ENCODE measurements at places on chromosomes 11 and 22. TPM values are rescaled to one million over a fixed set of nuclear protein-coding genes. Genes with fewer than 3 reads are reported as not detected.
A peak's percentile ranks its signal among the peaks of the same experiment; 100 is the strongest.

The VSIG10L2 gene
- polyA plus RNA-seq: not detected

The GRAMD1B gene
- polyA plus RNA-seq: 18.2 TPM

The KRTAP5-6 gene
- polyA plus RNA-seq: not detected

The GPHA2 gene
- 0.99 TPM for polyA plus RNA-seq

The MS4A3 gene
- not detected for polyA plus RNA-seq

The TSGA10IP gene
- not detected for polyA plus RNA-seq

The FADS3 gene
- 20.5 TPM for polyA plus RNA-seq

The CCDC188 gene
- polyA plus RNA-seq: 0.54 TPM

DNA sequence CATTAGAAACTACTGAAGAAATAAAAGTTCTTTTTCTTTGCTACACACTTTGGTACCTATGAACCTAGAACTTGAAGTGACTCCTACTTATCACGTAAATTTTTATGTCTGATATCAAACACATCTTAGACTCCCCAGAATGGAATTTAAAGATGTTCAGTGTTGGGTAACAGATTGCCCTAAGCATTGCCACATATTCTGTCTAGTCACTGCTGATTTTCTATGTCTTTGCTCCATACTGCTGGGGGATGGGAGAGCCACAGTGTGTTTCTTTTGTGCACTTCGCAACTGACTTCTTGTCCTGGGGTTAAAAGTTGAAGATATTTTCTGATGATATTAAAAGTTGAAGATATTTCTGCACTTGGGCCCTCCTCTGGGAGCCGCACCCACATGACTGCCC, 19.4 kb upstream of the MYO18B start:
- no peak for DNase-seq

- DNase-seq: no peak
These were observed 949 bp downstream of the MMP11 start for GRCh38 chr22:23773483-23774113.

DNA sequence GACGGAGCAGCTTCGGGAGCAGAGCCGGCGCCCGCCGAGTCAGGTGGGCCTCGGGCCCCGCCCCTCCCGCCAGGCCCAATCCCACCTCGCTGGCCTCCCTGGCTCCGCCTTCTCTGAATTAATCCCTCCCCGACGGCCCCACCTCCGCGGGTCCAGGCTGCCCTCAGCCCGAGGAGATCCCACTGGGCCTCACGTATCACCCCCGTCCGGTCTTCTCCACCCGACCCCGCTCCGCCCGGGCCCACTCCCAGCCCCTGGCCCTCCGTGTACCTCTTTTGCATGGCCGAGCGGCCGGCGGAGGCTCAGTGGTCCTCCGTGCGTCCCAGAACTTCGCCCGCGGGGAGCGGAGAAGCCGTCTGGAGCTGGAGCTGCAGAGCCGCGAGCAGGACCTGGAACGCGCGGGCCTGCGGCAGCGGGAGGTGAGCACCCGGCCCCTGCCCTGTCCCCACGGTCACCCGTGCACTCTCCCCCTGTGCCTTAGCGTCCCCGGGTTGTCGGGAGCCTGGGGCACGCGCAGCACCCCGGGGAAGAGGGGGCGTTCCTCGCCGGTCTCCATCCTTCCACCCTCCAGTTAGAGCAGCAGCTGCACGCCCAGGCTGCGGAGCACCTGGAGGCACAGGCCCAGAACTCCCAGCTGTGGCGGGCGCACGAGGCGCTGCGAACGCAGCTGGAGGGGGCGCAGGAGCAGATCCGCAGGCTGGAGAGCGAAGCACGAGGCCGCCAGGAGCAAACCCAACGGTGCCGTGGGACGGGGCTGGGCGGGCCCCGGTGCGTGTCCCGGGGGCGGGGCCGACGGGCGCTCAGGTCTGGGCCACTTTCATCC, 2.2 kb upstream of the CD151 start:
- peak; percentile 89 for DNase-seq

DNA sequence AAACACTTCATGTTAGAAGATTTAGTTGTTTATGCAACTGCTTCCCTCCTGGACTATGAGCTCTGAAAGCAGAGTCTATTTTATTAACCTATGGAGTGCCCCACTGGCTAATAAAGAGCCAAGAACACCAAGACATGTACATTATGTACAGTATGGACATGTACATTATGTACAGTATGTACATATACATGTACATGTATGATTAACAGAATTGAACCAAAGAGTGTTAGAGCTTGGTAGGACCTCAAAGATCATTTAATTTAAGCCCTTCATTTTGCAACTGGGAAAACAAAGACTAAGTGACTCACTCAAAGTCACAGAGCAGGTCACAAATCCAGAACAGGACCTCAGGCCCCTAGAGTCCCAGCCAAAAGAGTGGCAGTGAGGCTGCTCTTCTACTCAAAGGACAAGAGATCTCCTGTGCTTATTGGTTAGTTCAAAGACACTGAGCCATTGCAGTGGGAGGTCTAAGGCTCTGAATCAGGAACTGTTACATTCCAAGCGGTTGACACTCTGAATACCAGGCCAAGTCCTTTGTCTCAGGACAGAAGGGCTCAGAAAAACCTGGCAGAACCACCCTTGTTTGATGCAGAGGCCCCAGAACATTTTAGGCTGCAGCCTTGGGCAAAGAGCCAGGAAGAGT, 103.8 kb downstream of the FAM168A start:
- no peak for DNase-seq

DNA sequence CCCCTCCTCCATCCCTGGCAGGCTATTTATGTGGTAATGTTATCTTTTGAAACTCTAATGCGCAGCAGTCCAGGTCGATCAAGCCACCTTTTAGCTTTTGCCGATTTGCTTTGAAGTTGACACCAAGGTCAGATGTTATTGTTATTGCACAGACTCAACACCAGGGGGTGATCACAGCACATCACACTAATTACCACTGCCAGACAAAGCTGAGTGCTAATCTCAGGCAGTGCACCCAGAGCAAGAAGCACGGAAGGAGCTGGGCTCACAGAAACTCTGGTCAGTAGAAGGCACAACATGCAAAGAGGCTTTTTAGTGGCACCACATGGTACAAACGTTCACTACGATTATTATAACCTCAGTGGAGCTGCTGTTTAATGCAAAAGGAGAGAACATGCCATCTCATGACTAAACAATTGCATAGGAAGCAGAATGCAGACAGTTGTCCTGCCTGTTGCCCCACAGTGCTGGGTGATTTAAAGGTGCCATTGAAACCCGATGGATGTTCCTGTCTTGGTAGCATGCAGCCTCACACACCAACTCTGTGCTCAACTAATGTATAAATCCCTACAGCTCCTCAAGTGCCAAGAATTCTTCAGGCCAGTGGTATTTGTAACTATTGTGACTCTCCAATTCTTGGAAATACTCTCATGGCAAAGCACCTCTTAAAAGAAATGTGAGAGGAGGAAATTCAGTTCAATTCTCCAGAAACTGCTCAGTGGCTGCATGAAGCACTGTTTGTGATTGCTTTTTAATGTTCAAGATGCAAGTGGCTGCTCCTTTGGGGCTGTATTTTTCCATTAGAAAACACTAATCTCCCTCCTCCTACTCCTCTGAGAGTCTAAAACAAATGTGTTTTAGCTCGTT, 353.9 kb upstream of the DDI1 start:
- peak; percentile 80 for DNase-seq

DNA sequence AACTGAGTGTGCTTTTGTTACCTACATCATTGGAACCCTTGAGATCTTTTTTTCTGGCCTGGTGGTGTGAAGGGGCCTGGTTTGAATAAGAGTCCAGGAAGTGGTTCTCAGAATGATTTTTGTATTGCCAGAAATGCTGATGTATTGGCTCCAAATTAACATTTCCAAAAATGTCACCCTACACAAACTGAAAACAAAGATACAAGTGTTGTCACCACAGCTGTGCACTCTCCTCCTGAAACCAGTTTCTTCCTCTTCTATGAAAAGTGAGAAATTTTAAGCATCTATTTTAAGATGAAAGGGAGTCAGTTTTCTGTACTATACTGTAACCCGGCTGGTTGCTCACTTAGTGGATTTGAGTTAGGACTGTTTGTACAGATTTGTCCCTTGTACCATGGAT, 218.8 kb downstream of the PGR start:
- DNase-seq: no peak

DNA sequence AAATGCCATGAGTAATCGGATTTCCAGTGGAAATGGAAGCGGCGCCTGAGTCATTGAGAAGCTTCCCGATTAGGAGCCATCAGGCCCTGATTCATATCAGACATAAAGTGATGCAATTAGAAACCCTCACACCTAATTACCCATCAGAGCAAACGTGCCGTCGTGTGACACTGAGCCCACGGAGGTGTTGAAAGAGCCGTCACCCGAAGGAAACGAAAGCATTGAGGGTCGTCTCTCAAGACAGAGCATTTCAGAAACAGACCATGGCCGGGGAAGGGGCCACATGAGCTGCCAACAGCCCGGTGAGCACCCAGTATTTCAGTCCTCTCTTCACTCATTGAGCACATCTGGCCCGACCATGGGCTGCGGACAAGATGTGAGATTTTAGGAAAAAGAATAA, 829.3 kb downstream of the TBC1D22A start:
- peak; percentile 9 for DNase-seq

GRCh38 chr11:99142237-99142636, 121.5 kb downstream of the CNTN5 start:
- peak; percentile 38 for DNase-seq

GRCh38 chr22:28151151-28151816, 232.2 kb upstream of the PITPNB start:
- no peak for DNase-seq

DNA sequence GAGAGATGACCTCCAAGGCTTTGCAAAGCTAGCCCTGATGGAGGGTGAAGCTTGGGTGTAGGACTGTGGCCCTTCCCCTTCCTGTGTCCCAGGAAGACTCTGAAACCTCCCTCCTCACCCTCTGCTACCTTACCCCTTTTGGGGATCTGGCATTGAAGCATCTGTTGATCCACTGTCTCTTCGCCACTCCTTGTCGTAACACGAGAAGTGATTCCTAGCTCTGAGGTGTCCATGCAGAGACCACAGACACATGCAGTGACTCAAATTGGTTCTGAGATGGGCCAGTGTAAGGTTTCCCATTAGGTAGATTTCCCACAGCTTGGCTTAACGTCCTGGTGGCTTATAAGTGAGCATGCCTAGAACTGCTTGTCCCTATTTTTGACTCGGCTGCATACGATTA, 101.4 kb downstream of the ZBTB16 start:
- DNase-seq: no peak

GRCh38 chr11:57484141-57484710, 23.9 kb downstream of the RTN4RL2 start:
- no peak for DNase-seq

- DNase-seq: no peak
These were observed 18.3 kb downstream of the SLC5A12 start for GRCh38 chr11:26703411-26704191.

DNA sequence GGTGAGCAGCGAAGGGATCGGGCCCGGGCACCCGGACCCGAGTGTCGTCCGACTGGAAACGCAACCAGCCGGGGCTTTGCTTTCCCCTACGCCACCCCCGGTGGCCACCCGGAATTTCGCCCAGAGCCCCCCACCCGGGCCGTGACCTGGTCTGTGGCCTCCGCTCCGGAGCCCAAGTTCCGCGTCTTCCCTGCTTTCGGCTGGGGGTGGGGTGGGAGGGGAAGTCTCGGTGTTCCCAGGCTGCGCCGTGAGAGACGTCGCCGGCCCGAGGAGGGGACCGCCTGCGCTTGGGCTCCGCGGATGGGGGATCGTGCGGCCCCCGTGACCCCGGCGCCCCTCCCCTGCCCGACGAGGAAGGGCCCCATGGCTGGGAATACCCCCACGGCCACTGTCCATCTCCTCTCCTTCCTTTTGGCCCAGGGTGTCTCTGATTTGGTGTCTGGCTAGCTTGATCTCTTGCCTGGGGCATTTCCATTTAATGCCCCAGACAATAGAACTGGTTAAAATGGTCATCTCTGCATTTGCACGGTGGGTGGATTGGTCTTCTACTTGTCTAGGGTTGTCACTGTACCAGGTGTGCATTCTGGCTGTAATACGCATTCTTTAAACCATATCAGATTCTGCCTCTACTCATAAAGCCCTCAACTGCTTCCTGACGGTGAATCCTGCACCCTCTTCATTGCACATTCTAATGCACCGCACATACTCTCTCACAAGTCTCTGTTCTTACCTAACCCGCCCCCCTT, 789 bp downstream of the SIK2 start:
- DNase-seq: no peak

DNA sequence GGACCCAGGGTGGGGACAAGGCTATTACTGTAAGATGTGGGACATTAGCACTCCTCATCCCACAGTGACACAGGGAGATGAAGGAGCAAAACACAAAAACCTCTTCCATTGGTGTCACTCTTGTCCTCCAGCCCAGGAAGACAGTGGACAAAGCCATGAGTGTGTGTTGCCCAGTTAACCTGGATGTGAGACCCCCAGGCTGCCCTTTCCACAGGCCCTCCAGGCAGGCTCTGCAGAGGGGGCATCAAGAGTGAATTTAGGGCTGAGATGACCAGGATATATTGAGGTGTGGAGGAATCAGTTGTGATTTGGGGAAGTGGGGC, 111.3 kb downstream of the GGTLC2 start:
- DNase-seq: no peak

- DNase-seq: peak; percentile 77
These were observed 29.8 kb downstream of the CAPN1 start for GRCh38 chr11:65211293-65212105.

DNA sequence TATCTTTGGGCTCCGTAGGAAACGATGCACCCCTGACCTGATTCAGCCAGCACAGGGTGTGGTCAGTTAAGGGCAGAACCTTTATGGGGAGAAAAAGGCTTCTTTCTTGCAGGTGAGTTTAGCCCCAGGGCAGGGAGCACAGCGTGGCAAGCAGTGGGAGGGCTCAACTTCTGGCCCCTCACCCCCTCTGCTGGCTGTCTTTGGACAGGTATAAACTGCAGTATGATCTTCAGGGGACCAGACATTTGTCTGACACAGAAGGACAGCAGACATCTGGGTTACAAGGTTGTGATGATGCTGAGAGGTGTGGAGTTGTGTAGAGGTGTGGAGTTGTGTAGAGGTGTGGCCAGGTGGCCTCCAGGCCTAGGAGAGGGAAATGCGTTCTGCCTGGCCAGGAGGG, 324.0 kb upstream of the PLET1 start:
- no peak for DNase-seq

GRCh38 chr11:11681536-11681935, 59.7 kb upstream of the GALNT18 start:
- DNase-seq: no peak

DNA sequence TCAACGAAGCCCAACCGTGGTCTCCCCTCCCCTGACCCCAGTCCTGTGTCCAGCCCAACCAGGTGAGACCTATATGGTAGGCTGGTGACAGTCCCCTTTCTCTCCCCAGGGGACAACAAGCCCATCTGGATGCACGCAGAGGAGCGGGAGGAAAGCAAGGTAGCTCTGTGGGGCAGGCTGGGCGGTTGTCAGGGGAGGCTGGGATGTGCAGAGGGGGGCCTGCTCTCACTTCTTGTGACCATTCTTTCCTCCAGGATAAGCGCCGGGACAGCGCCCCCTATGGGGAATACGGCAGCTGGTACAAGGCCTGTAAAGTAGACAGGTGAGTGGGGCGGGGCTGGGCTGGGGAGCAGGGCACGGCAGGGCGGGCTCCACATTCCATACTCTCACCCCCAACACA, 3.5 kb upstream of the RAB1B start:
- DNase-seq: no peak

Data from kidney (tissue), 22 donors.